Left kidney (tissue), 8 donors: ENCODE measurements at places on chromosomes 11 and 22.
A peak's percentile ranks its signal among the peaks of the same experiment; 100 is the strongest.

DNA sequence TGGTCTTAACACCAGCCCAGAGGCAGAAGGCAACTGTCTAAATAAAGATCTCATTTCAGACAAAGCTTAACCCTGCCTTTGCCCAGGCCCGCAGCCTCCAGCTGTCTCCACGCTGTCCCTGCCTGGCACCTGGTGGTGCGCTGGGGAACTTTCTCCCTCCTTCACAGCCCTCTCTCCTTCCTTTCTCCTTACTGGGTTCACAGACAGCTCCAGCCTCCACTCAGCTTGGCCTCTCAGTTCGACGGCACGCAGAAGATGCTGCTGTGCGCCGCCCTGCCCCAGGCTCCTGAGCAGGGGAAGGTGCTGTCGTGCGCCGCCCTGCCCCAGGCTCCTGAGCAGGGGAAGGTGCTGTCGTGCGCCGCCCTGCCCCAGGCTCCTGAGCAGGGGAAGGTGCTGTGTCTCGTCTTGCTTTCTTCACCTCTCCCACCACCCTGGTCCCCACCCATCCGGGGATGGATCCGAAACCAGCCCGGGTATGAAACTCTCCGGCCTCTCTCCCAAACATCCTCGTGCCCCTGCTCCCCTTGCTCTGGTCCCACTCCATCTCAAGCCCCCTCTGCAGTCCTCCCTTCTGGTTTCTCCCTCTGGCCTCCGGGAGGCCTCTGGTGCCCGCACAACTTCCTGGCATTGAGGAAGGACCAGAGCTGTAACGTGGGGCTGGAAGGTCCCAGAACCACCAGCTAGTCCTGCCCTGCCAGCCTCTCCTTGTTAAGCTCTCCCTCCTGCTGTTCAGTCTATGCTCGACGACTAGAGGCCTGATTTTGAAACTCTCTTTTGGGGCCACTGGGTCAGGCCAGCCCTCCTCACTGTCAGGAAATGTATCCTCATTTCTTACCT lies 22.9 kb upstream of the JAM3 start:
- peak; percentile 40 for DNase-seq

DNA sequence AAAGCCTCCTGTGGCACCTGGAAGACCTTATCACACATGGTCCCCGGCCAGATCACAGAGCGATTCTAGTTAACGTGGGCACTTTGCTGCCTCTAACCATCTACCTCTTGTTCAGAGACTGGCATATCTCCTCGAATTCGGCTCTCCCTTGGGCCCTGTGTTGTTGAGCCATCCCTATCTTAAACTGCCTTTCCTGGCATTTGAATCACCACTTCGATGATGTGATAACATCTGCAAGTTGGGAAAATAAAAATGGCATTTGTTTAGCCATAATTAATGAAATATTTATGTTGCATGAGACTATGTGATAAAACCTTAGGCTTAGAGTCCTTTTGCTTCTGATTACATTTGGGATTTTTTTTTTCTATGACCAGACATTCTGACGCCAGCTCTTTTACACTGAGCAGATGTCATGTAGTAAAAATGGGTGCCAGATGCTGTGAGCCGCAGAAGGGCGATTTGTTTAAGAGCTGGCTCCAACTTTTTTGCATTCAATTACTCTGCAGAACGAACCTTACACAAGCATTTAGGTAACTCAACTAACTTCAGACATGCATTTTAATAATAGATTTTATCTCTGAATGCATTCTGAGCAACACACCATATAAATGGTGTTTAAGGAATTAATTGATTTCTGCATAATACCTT lies 58.5 kb upstream of the PARVA start:
- peak; percentile 31 for DNase-seq

DNA sequence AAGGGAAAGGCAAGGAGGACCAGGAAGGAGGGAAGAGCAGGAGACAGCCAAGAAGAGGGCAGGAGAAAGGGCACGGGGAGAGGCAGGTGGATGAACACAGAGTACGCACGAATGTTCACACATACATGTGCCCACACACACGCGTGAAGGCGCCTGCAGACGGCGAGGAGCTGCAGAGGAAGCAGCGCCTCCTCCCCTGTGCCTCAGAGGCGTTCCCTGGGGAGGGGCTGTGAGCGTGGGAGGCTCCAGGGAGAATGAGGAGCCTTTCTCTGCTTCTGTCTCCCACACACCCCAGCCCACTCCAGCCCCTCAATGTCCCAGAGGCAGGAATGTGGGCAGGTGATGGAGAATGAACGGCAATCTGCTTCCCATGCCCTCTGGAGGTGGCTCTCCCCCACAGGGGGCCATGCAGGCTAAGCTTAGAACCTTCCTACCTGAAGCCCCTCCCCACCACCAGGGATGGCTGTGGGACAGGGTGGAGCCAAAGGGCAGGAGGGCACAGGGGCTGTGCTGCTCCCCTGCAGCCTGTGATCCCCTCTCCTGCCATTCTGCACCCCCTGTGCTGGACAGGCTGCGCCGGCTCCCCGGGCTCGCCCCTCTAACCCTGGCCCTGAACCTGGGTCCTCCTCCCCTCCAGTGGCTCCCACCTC lies 25.3 kb downstream of the PPM1F start:
- no peak for DNase-seq

- DNase-seq = no peak
Measured at GRCh38 chr22:20319041-20319744, 667 bp downstream of the DGCR6L start.

DNA sequence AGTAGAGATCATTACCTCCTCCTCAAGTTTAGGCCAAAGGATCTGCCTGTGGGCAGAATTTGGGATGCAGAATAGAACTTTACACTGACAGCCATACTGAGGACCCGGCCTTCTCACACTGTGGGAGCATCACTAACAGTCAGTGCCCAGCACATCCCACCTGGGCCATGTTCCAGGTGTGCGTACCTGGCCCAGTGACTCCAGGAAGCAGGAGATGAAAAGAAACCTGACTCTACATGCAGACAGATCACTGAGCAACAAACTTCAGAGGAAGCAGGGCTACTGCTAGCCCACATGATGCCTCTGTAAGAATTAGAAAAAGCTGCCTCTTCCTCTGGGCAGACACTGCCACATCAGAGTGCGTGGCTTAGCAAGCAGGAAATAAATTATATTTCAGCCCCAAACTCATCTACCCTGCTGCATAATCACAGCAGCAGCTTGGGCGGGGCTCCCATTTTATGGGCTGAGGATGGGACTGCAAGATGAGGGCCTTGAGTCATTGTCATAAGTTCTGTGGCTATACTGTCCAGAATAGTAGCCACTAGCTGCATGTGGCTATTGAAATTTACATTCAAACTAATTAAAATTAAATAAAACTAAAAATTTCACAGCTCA lies 6.0 kb upstream of the LMO2 start:
- no peak for DNase-seq

DNA sequence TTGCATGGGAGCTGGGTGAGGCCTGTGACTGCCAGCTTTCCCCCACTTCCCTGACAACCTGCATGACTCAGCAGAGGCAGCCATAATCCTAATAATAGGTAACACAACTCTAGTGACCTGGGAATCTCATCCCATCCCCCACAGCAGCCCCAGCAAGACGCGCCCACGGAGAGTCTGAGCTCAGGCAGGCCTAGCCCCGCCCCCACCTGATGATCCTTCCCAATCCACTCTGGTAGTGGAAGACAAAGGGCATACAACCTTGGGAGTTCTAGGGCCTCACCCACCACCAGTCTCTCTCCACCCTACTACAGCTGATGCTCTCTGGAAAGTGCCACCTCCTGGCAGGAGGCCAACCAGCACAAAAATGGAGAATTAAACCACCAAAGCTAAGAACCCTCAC lies 60.3 kb downstream of the CWF19L2 start:
- DNase-seq = no peak

DNA sequence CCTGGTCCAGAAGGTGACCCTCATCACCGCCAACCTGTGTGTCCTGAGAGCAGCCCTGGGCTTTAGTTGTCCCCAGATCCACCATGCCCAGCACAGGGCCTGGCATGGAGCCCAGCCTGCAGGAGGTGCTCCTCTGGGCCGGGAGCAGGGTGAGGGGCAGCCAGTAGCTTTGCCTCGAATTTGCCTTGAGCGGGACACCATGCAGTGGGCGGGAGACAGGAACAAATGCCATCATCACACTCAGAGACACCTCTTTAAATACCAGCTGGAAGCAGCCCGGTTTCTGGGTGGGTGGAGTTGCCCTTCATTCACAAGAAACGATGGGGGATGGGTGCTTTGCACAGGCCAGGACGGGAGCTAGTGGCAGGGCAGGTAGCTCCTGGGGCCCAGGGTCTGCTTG lies 19.3 kb downstream of the FLRT1 start:
- DNase-seq = no peak

DNA sequence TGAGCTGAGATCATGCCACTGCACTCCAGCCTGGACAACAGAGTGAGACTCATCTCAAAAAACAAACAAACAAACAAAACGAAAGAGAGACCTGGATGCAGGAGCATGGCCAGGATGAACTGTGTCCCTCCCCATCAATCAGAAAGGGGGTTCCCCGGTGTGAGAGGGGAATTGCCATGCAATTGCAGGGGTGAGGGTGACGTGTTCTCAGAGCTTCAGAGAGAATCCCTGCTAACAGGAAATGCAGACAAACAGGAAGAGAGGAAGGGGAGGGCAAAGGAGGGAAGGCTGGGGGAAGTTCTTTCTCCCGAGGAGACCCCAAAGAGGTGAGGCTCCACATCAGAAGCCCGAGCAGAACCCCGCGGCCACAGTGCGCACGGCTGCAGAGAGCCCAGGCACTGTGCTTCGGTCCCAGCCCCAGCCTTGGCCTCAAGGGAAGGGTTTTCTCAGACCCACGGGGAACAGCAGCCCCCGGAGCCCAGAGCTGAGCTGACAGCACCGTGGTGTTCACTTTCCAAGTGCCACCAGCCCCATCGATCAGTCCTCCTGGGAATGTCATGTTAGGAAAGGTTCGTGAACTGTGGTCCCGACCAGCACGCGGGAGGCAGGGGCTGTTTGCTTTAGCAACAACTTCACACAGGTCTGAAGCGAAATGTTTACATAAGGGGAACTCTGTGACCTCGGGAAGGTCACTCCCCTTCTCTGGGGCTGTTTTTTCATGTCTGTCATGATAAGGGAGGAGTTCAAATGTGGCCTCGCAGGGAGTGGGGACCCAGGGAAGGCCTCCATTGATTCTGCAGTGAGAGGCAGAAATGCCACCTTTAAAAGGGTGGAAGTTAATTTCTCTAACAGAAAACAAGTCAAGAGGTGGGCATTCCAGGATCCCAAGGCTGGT lies 108.0 kb upstream of the ANO1 start:
- DNase-seq = no peak

DNA sequence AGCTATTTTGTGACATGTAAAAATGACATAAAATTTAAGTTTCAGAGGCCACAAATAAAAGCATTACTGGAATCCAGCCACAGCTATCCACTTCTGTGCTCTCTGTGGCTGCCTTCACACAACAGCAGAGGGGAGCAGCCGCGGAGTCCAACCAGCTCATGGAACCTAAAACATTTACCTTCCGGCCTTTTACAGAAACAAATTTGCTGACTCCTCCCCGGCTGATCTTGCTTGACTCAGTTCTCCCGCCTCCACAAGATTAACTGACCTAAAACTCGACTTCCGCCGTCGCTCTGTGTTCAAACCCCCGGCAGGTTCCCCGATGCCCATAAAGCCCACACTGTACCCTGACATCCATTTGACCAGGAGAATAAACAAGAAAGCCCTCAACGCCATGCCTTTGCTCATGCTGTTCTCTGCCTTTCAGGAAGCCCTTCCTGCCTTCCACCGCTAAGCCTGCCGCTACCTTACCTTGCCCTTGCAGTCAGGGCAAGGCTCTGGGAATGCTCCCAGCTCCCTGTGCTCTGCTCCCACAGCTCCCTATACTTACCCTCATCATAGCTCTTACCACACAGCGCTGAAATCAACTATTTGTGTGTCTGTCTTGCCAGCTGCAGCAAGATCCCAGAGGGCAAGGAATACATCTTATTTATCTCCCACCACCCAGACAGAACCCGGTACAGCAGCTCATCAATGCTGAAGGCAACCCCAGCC lies 35.4 kb downstream of the MICAL3 start:
- no peak for DNase-seq

DNA sequence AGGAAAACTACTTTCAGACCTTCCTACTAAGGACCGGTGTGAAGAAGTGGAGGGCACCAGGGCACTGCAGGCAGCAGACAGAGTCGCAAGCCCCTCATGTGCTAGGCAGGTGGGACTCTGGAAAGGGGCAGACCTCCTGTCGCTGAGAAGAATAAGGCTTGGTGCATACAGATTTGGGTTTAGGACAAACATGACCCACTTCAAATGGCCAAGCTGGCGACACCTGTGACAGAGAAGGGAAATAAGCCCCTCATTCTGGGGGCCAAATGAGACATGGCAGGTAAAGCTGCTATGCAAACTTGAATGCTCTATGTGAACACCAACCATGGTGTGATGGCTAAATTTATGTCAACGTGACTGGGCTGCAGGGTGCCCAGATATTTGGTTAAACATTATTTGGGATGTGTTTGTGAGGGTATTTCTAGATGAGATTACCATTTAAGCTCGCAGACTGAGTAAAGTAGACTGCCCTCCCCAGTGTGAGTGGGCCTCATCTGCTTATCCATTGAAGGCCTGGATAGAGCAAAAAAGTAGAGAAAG lies 112.4 kb upstream of the PITPNB start:
- no peak for DNase-seq

GRCh38 chr11:120432056-120433018 lies 79.2 kb upstream of the GRIK4 start:
- DNase-seq = no peak

DNA sequence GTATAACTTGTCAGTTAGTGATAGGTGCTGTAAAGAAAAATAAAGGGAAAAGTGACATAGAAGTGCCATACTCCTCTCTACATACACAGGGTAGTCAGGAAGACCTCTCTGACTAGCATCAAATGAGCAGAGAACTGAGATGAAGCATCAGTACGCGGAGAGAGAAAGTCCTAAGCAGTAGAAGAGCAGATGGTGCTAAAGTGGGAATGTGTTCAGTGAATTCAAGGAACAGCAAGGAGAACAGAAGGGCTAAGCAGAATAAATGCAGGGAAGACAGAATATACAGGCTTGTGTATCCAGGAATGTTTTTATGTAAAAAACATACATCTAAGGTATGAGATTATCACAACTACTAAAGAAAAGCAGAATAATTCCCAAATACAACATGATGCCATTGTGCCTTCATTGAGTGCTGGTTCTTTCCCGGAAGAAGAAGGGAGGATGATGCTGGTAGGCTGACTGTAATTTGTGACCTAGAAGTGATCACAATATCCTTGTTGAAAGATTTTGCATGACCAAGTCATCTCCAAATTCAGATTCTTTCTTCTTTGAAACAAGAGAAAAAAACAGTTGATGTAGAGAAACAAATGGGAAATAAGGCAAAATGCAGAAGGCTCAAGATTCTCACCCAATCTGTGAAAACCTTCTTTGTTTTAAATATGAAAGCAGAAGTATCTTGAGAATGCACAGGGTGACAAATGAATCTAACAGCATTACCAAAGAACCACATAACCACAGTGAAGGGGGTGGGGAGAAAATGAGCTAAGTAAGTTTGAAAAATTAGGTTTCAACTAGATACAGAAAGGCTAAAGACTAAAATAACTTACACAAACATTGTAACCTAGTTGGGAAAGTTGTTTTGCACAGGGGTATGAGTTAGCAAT lies 20.5 kb downstream of the MRE11 start:
- DNase-seq = no peak
